ENCODE measurements at places on chromosomes 6 and 20.

DNA sequence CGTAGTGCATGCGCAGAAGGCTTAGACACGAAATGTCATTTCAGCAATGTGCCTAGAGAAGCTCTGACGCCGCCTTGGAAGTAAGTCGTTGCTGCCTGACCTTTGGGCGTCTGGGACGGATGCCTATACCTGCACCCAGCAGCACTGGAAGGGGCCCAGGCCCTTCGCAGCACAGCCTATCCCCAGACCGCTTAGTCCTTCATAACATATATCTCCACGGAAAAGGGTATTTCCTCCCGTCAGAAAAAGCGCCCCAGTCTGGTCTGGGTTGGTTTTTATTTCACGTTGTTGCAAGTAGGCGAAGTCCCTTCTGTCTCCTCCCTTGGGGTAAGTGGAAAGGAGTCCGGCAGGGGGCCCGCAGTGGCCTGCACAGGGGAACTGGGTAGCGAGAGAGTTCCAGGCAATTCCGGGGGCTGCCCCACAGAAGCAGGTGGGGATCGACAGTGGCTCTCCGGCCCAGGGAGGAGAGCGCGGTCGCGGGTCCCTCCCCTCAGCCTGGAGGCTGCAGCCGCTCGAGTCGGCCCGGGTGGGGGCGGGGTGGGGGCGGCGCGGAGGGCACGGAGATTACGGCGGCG lies 559 bp upstream of the EYA4 start:
- no peak for DNase-seq

- DNase-seq, result no peak
Measured at GRCh38 chr6:4969609-4970285, 34.1 kb downstream of the RPP40 start.

DNA sequence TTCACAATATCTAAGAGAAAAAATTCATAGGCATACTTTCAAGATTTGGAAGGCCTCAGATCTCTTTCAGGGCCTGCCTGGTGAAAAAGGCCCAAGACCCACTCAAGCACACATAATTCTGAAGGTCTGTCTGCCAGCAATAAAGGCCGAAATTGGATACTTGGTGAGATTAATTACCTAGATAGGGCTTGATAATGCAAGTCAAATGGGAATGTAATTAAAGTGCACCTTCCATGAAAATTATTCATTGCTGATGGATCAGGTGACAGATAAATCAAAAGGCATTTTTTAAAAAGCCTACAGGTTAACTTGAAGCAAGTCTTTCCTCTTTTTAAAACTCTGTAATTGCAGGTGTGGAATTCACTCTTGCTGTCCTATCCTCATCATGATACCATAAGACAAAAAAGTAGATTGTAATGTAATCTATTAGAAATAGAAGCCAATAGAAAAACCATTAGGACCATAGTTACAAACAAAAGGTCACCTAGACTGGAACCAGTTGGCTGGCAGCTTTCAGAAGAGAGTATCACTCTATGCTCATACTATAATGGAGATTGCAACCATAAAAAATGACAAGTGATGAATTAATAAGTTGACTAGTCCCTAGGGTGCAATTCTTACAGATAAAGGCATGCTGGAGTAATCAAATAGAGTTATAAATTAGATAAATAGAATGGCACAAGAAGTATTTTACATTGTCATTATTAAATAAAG lies 77.3 kb downstream of the EPHA7 start:
- DNase-seq, result no peak

- no peak for DNase-seq
Measured at GRCh38 chr6:157239148-157239547, 84.2 kb downstream of the TMEM242 start.

DNA sequence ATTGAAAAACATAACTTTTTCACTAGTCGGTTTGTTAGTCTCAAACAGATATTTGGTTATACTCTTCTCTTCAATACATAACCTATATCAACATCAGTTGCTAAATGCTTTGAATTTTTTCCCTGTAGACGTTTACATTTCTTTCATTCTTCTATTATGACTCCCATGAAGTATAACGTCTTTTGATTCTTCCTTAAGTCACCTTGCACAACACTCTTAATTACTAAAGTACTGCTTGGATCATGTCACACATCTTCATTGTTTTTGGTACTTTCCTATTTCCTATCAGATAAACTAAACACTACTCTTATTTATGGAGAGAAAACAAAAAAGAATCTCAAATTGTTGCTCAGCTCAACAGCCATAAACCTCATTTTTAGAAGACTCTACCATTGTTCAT lies 23.0 kb upstream of the BMP5 start:
- DNase-seq, result no peak

DNA sequence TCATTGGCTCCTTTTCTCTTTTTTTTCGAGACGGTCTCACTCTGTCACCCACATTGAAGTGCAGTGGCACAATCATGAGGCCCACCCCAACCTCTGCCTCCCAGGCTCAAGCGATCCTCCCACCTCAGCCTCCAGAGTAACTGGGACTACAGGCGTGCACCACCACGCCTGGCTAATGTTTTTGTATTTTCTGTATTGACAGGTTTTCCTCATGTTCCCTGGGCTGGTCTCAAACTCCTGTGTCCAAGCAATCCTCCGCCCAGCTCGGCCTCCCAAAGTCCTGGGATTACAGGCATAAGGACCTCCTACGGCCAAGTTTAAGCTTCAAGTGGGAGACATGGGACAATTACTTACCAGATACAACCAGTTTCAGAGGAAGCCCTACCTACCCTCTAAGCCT lies 9.4 kb upstream of the POU5F1 start:
- DNase-seq, result no peak

- no peak for DNase-seq
Measured at GRCh38 chr20:8082989-8083388, 49.1 kb upstream of the PLCB1 start.

- DNase-seq, result no peak
Measured at GRCh38 chr6:160163912-160164311, 42.3 kb downstream of the SLC22A1 start.

DNA sequence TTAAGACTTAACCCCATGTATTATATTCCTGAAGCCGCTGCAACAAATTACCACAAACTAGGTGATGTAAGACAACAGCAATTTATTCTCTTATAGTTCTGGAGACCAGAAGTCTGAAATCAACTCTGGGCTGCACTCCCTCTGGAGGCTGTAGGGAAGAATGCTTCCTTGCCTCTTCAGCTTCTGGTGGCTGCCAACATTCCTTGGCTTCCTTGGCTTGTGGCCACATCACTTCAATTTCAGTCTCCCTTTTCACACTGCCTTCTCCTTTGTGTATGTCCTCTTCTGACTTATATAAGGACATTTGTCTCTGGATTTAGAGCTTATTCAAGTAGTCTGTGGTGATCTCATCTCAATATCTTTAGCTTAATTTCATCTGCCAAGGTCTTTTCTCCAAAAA lies 141.6 kb downstream of the DHX35 start:
- no peak for DNase-seq

Measured in nucleus accumbens (tissue), 56 donors.